ENCODE measurements at places on chromosomes 2 and 18. TPM values are rescaled to one million over a fixed set of nuclear protein-coding genes. Genes with fewer than 3 reads are reported as not detected.
A peak's percentile ranks its signal among the peaks of the same experiment; 100 is the strongest.

DNA sequence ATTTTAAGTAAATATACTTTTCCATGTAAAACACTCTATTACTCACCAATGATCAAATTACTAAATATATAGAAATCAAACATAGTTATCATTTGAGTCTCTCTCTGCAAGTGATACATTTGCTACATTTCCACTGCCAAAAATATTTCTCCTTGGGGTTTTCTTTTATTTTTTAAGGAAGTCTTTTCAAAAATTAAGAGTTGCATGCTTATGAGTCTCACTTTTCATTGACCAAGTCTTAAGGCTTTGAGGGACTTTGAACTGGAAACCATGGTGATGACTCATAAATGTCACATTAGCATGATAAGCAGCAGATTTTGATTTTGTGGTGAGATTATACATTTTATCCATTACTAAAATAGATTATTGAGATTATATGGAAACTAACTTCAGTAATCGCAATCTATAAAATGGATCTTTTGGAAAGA is 152.9 kb downstream of the FAM124B start:
- no peak overlapping the region for H3K27ac ChIP-seq
- no peak overlapping the region for H3K4me3 ChIP-seq
- no peaks in the 10 kb centered on the region for H3K4me1 ChIP-seq
- no peak for DNase-seq

DNA sequence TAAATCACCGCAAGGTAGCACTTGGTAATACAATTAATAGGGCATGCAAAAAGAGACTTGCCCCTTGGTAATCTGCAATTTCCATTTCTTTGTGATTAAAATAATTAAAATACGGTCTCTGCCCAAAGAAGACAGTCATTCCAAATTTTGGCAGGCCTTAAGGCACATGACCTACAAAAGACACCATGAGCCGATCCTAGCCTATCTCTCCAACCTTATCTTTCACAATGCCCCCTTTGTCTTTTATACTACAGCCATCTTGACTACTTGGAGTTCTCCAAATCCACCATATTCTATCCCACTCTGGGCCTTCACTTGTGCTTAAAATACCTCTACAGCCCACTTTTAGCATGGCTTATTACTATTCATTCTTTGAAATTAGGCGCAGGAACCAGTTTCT is 23.3 kb downstream of the CFAP210 start:
- no peaks in the 10 kb centered on the region for H3K4me1 ChIP-seq
- H3K27ac ChIP-seq = no peak overlapping the region
- H3K36me3 ChIP-seq = no peaks in the 10 kb centered on the region
- H3K27me3 ChIP-seq = no peaks in the 10 kb centered on the region

DNA sequence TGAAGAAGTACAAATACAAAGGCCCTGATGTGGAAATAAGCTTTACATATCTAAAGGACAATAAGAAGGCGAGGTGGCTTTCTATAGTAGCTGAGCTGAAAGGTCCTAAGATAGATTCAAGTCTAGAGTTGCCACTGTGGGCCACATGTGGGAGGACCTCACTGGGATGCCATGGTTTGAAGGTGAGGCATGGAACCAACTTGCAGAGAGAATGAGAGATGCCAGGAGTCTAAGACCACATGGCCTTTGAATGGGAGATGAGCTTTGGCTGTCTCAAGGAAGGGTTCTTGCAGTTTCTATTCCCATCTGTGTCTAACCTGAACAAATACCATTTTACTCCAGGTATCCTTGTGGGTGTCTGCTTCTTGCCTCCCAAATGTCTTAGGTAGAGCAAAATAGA is 53.6 kb downstream of the HNMT start:
- H3K4me1 ChIP-seq = no peaks in the 10 kb centered on the region
- H3K27ac ChIP-seq = no peak overlapping the region
- H3K36me3 ChIP-seq = no peaks in the 10 kb centered on the region
- peaks cover 4% of the 10 kb centered on the region for H3K27me3 ChIP-seq

DNA sequence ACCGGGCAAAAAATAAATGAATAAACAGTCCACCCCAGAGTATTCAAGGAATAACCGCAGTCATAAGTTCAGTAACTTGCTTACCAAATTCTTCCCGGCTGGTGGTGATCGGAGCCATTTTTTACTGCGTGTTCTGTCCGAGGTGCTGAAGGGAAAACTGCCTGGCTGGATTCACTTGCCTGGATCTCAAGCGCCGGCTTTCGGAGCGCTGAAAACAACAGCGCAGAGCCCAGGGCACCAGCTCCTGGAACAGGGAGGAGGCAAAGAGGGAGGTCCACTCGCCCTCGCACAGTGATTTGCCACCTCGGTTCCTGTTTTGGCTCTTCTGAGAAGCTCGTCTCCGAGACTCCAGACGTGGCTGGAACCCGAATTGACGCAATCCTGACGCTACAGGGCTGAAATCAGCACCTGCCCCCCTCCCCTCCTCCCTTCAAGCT is at the start of gene SYT4:
SYT4 (minus strand) TSS at position 327 of the 437 bp plus-strand sequence; CDS start at position 118, 209 bp downstream.
- no peak for DNase-seq
- no peaks in the 10 kb centered on the region for H3K4me1 ChIP-seq
- H3K36me3 ChIP-seq = no peaks in the 10 kb centered on the region
- no peak within 1 kb of the TSS for H3K4me3 ChIP-seq
- no peaks in the 10 kb centered on the region for H3K27me3 ChIP-seq
- H3K27ac ChIP-seq = no peak within 1 kb of the TSS

GRCh38 chr18:34789768-34790344 is 79.8 kb downstream of the DTNA start:
- no peaks in the 10 kb centered on the region for H3K36me3 ChIP-seq
- no peak overlapping the region for H3K27ac ChIP-seq
- no peak for DNase-seq
- H3K27me3 ChIP-seq = no peaks in the 10 kb centered on the region
- H3K4me1 ChIP-seq = peaks cover 7% of the 10 kb centered on the region

GRCh38 chr2:173343921-173344320 is 10.8 kb upstream of the CDCA7 start:
- no peak overlapping the region for H3K4me3 ChIP-seq
- DNase-seq = no peak
- no peaks in the 10 kb centered on the region for H3K36me3 ChIP-seq
- H3K27me3 ChIP-seq = no peaks in the 10 kb centered on the region
- H3K27ac ChIP-seq = no peak overlapping the region

DNA sequence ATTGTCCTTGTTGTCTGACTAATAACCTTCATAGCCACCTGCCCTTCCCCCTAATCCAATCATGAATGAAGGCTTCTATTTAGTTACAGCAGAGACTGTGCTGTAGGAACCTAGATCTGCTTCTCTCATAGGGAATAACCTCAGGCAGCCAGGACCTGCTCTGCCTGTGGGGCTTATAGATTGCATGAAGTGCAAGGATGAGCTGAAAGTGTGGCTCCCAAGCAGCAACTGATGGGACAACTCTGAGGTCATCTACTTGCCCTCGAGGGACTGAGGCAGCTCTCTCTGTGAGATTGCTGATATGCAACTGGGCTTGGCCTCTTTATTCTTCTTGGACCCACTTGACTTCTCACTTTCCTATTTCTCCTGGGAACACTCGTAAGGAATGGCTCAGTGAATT is 23.8 kb upstream of the SLC38A11 start:
- no peak for DNase-seq
- H3K27me3 ChIP-seq = no peaks in the 10 kb centered on the region
- no peak overlapping the region for H3K4me3 ChIP-seq
- no peak overlapping the region for H3K27ac ChIP-seq
- H3K4me1 ChIP-seq = peaks cover 16% of the 10 kb centered on the region

The EML6 gene
- total RNA-seq = 1.0 TPM

- no peaks in the 10 kb centered on the region for H3K27me3 ChIP-seq
- H3K27ac ChIP-seq = no peak overlapping the region
- DNase-seq = no peak
- H3K4me1 ChIP-seq = peaks cover 19% of the 10 kb centered on the region
- no peak overlapping the region for H3K4me3 ChIP-seq
- no peaks in the 10 kb centered on the region for H3K36me3 ChIP-seq
These were observed 12.6 kb upstream of the PKDCC start for GRCh38 chr2:42035241-42035640.

DNA sequence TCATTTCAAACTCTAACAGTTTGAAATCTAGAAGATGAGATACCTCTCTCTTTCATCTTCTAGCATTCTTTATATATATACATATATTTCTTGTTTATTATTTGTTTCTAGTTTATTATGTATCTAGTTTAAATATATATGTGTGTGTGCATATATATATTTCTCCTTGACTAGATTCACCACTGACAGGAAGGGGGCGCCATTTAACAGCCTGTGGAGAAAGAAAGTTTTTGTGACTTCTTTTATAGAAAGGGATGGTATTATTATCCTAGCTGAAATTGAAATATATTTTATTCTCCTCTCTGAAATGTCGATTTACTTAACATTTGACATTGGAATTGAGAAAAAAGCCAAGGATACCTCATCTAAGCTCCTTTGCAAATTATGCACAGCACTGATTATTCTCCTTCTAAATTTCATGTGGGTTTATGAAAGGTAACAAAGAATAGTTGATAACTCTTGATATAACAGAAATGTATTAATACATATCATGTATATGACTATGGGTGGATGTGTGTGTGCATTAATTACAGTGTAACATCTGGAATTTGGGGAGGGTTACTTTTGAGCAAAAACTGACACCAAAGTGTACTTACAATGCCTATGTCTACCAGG is 160.7 kb upstream of the NT5C1B start:
- no peaks in the 10 kb centered on the region for H3K4me1 ChIP-seq
- H3K4me3 ChIP-seq = no peak overlapping the region
- DNase-seq = peak; percentile 42

DNA sequence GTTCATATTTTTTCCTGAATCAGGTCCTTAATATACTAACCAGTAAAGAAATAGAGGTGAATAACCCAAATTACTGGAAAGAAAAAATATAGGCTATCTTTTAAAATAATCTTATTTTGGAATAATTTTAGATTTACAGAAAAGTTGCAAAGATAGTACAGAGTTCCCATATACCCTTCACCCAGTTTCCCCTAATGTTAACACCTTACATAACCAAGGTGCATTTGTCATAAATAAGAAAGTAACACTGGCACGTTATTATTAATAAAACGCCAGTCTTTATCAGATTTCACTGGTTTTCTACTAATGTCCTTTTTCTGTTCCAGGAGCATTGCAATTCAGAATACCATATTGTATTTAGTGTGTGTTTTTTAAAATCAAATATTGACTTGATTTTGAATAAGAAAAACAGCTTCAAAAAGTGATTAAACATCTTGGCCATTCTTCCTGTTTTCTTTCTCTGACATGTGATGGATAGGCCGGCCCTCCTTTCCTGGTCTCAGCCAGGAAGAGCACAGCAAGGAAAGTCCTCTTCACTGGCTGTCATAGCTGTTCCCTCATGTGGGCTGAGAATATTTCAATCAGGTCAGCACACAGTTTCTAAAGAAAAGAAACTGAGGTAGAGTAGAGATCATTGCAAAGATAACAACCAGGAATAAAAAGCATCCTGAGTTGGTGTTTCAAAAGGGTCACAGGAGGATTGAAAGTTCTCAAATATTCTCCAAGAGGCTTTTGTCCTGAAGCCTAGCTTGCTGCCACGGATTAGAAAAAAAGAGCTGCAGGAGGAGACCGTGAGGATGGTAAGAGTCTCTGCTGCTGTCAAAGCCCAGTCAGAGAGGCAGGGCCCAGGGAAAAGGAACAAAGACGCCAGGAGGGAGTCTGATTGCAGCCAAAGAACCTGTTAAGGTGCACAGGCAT is 79.3 kb upstream of the ARL5A start:
- no peak overlapping the region for H3K4me3 ChIP-seq
- H3K27ac ChIP-seq = no peak overlapping the region
- DNase-seq = no peak
- H3K27me3 ChIP-seq = no peaks in the 10 kb centered on the region
- no peaks in the 10 kb centered on the region for H3K36me3 ChIP-seq

DNA sequence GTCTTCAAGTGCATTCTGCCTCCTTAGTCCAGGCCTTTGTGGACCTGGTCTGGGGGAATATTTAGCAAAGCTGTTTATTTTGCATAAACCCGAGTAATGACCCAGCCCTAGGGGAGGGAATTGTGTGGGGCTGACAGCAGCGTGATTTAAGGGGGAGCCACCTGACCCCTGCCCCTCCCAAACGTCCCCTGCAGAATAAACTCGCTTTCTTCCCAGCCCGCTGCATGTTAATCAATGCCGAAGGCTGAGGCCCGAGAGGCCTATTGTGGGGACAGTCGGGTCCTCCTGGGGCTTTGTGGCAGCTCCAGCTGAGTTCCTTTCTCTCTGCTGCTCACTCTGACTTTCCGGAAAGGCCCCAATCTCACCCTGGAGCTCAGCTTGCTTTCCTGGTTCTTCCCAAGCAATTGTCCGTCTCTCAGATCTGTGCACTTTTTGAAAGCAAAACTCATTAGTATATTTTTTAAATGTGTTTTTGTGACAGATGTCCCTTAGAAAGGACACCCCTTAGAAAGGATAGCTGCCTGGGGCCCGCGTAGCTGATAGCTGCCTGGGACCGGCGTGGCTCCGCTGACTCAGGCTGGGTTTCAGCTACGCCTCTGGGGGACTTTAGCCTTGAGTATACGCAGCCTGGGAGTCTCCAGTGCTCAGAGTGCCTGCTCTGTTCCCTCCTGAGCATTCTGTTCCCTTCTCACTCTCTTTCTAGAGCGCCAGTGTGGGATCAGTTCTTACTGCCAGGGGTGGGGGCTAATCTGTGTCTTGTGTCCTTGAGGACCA is 158.3 kb downstream of the GLI2 start:
- H3K27me3 ChIP-seq = no peaks in the 10 kb centered on the region
- H3K4me1 ChIP-seq = peaks cover 18% of the 10 kb centered on the region
- DNase-seq = no peak

The DSC2 gene
- total RNA-seq = not detected

The NPPC gene
- 8.5 TPM for total RNA-seq

All from SJCRH30 (cell line).